ENCODE measurements at places on chromosomes 3 and 15. TPM values are rescaled to one million over a fixed set of nuclear protein-coding genes. Genes with fewer than 3 reads are reported as not detected.

- no peak for DNase-seq
Measured at GRCh38 chr3:190492129-190492528, 21.8 kb upstream of the IL1RAP start.

DNA sequence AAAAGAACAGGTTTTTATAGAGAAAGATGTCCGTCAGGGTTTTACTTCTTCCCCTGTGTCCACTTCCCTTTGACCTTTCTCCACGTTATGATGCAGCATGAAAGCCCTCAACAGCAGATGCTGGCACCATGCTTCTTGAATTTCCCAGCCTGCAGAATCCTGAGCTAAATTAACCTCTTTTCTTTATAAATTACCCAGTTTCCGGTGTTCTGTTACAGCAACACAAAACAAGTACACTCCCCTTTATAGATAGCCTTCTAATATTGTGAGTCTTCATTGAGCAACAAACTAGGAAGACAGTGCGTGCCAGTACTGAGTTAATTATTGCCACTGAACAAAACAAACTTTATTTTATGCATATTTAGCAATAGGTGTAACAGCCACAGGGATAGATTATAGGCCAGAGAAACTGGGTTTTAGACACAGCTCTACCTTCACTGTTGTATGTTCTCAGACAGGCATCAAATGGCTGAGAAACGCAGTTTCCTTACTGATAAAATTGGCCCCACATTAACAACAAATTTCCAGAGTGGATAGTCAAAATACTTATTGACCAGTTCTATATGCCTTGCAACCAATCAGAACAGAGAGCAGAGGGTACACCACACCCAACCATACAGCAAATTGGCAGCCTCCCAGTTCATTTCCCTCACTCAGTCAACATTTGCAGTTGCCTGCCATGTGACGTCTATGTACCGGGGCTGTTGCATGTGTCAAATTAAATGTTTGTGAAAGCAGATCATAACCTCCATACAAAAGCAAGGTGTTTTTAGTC lies 14.4 kb upstream of the TBL1XR1 start:
- no peak for DNase-seq

DNA sequence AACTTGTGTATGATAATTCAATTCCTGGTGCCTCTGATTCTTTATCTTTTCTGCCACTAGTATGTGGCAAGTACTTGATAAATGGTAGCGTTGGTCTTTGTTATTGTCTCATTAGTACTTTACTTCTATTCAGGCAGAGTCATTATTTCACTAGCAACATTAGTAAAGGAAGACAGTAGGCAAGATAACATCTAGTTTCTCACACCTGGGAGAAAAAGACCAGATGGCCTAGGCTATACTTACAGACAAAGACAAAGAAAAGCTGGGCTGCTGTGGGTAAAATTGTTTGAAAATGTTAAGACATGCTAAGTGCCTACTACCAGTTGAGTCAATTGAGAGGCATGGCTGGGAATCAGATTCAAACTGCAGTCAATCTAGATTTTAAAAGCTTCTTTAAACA lies 198.7 kb upstream of the CMC1 start:
- no peak for DNase-seq

GRCh38 chr3:147960786-147961185 lies 551.6 kb downstream of the ZIC1 start:
- DNase-seq: no peak

GRCh38 chr15:91879158-91879557 lies 25.6 kb downstream of the SLCO3A1 start:
- DNase-seq: no peak

- DNase-seq: no peak
Measured at GRCh38 chr15:41183581-41183980, 47.0 kb downstream of the EXD1 start.

DNA sequence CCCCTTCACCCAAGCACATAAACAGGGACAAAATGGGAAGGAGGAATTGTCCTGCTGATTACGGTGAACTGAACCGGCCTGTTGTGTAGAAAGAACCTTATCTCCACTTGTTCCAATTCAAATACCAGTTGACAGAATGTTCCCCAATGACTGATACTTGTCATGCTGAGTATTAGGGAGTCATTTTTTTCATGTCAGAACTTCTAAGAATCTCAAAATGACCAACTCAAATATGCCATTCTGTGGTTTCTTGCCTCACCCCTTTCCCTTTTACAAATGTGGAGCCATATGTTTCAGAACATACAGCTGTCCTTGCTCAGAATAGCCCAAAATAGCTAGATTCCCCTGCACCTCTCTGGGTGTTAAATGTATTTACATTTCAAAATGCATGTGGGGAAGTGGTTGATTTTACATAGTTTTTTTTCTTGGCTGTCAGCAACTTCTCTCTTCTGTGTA lies 405.9 kb upstream of the TBL1XR1 start:
- no peak for DNase-seq

DNA sequence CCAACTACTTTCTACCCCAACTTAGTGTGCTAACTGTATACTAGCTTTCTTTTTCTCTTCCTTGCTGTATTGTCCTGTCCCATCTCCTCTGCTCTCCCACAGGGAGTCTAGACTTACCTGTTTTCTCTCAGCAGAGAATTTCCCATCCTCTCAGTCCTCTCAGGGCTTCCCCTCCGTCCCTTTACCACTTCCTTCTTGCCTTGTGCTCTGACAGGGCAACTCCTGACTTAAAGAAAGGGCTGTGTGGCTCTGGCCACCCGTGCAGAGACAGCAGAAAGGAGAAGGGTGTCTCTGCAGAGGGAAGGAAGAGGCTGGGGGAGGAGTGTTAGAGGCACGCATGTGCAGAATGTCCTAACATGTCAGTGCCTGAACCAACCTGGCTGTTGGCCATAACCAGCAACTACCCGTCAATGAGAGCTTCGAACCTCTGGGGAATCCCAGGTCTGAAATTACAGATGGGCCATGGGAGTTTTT lies at the start of gene GCSAM:
GCSAM (minus strand) TSS at position 274 of the 474 bp plus-strand sequence; CDS start at position 146, 128 bp downstream.
- no peak for DNase-seq

GRCh38 chr3:141280086-141280485 lies 48.5 kb downstream of the PXYLP1 start:
- no peak for DNase-seq

GRCh38 chr15:36506733-36507356 lies 72.6 kb upstream of the CDIN1 start:
- no peak for DNase-seq

DNA sequence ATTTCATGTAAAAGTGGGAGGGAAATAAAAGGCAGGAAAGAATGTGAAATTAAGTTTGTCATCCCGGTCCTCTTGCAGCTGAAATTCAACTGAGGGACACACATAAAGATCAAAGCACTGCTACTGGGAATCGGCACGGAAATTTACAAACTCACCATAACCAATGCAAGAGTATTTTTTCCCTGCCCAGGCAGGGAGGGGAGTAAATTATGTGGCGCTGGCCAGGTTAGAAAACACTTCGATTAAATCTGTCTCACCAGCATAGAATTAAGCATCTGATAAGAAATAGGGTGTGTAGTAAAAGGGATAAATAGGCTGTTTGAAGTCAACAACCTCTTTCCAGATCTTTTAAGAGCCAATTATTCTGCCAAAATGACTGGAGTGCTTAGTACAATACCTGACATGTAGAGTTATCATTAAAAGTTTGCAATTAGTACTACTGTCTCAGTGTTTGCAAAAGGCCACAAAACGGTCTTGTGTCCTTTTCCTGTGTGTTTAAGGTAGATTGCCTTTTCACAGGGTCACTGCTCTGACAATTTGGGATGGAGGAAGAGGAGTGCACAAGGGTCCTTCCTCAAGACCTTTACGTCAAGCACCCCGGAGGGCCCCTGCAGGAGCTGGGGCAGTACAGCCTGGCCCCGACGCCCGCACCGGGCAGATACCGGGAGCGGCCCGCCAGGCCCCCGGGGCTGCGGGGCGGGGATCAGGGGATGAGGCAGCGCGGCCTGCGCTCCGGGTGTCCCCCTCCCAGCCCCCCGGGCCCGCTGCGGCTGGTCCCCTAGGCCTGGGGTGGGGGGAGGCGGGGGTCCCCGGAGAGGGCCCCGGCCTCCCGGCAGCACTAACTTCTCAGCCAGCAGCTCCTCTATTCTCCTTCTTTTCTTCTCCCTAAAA lies 651 bp downstream of the UBA3 start:
- DNase-seq: no peak

DNA sequence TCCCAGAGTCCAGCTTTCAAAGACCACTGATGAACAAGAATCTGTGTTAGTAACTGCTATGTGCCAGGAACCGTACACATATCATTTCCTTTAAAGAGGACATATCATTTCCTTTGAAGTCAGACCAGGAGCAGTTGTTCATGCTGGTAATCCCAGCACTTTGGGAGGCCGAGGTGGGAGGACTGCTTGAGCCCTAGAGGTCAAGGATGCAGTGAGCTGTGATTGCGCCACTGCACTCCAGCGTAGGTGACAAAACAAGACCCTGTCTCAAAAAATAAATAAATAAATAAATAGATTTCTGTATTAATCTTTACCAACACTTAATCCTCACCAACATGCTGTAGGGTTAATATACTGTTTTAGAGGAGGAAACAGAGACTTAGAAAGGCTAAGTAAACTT lies 23.9 kb upstream of the CDV3 start:
- no peak for DNase-seq

- DNase-seq: no peak
Measured at GRCh38 chr15:67979281-67979680, 74.8 kb upstream of the PIAS1 start.

DNA sequence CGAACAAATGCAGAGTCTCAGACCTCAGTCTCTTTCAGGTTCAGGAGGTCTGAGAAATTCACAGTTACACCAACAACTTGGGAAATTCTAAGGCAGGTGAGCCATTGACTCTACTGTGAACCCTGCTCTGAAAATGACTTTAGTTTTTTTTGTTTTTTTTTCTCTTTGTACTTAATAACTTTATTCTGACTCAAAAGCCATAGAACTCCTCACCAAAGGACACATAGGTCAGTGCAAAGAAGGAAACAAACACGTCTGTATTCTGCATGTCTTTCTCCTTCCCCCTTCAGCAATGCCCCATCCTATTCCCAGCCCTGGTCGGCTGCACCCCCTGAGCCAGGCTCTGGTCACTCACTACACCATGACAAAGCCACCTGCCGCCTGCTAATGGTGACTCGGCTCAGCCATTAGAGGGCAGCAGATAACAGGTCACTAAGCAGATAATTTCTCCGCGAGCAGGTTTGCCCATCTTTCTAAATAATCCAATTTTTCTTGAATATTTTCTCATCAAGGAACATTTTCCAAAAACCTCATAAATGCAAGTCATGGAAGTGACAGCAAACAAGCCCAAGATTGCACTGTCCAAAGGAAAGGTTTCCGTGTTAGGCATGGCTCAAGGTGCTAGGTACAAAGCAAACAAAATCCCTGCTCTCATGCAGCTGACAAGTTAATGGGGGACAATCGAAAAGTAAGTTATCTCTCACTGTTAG lies 37.7 kb downstream of the TM4SF4 start:
- DNase-seq: no peak

GRCh38 chr3:187130346-187131066 lies 8.8 kb downstream of the RPL39L start:
- DNase-seq: peak; percentile 41

DNA sequence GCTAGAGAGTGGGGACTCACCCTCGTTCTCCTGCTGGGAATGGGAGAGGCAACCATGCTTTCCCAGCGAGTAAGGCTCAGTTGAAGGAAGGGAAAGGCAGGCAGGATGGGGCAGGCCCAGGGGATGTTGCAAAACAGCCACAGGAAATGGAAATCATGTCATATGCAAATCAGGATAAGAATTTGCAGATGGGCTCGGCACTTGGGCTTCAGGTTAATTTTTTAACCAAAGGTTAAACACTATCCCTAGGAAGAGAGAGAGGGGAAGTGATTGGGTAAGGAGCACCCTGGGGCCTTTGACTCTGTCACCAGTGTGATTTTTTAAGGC lies 14.6 kb upstream of the PLA2G4E start:
- no peak for DNase-seq

DNA sequence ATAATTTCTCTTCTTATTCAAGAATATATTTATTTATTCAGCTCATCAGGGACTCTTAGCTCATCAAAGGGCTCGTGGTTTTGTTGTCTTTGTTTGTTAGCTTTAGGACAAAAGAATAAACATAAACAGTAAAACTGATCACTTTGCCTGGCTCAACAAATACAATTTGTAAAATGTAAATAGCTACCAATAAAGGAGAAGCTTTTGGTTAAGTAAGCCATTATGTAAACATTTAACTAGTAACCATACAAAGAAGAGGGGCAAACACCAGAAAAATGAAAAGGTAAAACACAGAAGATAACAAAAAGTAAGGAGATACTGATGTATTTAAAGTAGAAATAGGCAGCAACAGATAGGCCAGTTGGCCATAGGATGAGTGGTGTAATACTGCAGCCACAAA lies 761.7 kb downstream of the ROBO1 start:
- DNase-seq: no peak

GRCh38 chr3:156918746-156919145 lies 92.6 kb downstream of the LEKR1 start:
- no peak for DNase-seq

GRCh38 chr15:57763176-57763964 lies 56.9 kb downstream of the POLR2M start:
- no peak for DNase-seq

DNA sequence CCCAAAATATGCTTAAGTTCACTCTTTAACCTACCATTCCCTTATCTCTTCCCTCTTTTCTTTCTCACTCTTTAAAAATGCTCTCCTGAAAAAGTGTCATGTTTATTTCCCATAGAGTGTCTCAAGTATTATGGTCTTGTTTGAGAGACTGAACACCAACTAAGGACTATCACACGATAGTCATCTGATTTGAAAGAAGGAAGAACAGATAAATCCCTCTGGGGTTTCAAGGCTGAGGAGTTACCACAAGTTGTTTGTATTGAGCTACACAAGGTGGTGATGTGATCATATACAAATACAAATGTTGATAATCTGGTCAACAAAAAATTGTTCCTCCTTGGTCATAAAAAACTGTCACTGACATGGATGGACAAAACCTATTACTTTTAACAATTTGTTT lies 13.8 kb downstream of the MEIS2 start:
- no peak for DNase-seq

ALPK3 gene
- 13.5 TPM for total RNA-seq

PLA2G4E gene
- not detected for total RNA-seq

GLDN gene
- total RNA-seq: not detected

TMC3 gene
- total RNA-seq: not detected

ENTPD3 gene
- total RNA-seq: 0.07 TPM

PSTPIP1 gene
- total RNA-seq: 1.0 TPM

ZPLD1 gene
- 0.07 TPM for total RNA-seq

ZNF592 gene
- total RNA-seq: 4.0 TPM

DUOX2 gene
- not detected for total RNA-seq

TLR9 gene
- total RNA-seq: 0.04 TPM
